Activated T-helper 17 cell treated with anti-CD3 and anti-CD28 coated beads, Interleukin-2, amount 50 U/mL, for 72 hours (primary cell): ENCODE measurements at places on chromosomes 3 and 15.

- no peak for ATAC-seq
Measured at GRCh38 chr15:66763186-66764071, 61.4 kb downstream of the SMAD6 start.

- ATAC-seq = no peak
Measured at GRCh38 chr3:86793786-86794185, 197.2 kb downstream of the VGLL3 start.

DNA sequence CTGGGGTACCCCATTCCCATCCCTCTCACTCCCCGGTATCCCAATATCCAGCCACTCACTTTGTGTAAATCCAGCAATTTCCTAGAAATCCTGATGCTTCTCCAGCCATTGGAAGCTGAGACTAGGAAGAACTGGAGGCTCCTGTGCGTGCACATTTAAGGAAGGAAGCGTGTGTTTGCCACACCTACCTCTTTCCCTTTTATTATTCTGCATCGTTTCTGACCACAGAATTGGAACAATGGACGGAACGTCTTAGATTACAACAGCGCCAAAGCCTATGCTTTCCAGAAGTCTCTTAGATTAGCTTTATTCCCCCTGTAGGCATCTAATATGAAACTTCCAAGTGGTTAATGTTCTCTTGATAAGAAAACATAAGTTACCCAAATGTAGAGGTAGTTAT, 234.8 kb upstream of the TRIM42 start:
- no peak for ATAC-seq

DNA sequence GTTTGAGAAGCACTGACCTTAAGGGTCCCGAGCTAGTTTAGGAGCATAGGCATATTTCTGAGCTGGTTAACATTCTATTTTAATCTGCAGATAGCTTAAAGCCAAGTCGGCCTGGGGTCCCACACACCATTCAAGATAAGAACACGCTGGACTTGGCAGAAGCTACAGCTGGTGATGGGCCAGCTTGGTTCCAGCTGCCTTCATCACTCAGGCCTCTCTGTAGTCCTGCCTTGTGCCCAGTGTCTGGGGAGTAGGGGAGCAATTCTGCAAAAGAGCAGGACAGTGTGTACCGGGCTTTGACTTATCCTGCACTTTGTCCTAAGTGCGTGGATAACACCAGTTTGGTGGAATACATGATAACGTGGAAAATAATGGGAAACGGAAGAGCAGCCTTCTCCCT, 164.5 kb downstream of the MEGF11 start:
- ATAC-seq = no peak

GRCh38 chr3:184566441-184567414, 5.1 kb downstream of the EPHB3 start:
- no peak for ATAC-seq

GRCh38 chr15:87906444-87906843, 350.1 kb downstream of the NTRK3 start:
- ATAC-seq = no peak

GRCh38 chr3:16366581-16366980, 101.6 kb downstream of the OXNAD1 start:
- no peak for ATAC-seq

- ATAC-seq = no peak
Measured at GRCh38 chr3:9402410-9403228, 5.2 kb downstream of the SETD5 start.

- ATAC-seq = no peak
Measured at GRCh38 chr3:52218937-52219650, 6.4 kb downstream of the TLR9 start.

GRCh38 chr3:81339040-81339845, 422.2 kb downstream of the GBE1 start:
- no peak for ATAC-seq

DNA sequence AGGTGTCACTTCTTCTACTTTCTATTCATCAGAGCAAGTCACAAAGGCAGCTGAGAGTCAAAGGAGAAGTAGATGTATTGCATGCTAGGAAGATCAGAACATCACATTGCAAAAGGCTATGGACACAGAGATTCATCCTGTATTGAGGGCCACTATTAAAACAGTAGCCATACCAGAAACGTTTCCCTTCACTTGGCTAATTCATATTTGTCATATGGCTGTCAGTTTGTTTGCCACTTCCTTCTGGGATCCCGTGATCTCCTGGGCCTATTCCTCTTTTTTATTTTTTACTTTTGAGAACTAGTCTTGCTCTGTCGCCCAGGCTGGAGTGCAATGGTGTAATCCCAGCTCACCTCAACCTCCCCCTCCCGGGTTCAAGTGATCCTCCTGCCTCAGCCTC, 184.0 kb upstream of the SATB1 start:
- no peak for ATAC-seq

DNA sequence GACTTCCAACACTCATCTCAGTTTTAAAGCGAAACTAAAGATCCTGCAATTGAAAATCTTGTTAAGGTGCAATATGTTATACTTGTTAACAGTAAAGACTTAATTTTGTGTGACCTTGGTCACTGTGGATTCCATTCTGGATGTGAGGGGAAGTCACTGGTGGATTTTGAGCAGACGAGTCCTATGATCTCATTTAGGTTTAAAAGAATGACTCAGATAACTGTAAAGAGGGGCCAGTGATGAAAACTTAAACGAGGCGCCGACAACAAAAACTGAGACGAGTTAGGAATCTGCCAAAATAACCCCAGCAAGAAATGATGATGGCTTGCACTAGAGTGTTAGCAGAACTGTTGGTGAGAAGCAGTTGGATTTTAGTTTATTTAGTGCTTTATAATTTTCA, 56.5 kb downstream of the LRRC28 start:
- ATAC-seq = no peak

- ATAC-seq = peak; percentile 21
Measured at GRCh38 chr3:188217011-188217463, 63.1 kb downstream of the LPP start.

DNA sequence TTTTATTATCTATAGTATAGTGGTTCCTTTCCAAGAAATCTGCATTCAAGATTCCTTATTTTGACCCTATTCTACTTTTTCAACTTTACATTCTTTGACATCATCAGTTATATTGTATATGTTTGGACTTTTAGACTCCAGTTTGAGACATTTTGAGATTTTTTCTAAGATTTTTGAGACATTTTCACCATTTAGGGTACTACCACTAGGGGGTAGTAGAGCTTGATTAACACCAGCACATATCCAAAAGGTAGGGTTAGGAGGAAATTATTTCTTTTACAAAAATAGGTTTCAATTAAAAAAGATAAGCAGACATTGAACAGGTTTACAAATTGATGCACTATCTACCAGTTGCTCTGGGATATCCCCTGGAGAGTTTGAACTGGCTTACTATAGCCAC, 262.5 kb downstream of the SCAPER start:
- ATAC-seq = no peak

DNA sequence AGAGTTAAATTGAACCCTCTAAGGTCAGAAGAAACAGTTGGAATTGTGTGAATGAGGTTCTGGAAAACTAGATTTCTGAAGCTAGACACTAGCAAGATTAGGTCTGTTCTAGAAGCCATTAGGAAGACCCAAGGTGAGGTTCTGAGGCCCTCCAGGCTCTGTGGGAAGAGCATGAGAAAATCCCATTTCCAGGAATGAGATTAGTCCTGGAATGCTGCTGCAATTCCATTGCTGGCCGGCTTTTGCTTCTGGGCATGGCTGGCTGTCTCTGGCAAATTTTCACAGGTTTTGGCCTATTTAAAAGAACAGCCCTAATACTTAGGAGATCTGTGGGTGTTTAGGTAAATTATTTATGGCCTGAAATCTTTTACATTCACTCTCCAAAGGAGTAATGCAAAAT, 26.9 kb upstream of the PYDC2 start:
- no peak for ATAC-seq

- ATAC-seq = no peak
Measured at GRCh38 chr3:181709537-181710279, 2.0 kb upstream of the SOX2 start.

DNA sequence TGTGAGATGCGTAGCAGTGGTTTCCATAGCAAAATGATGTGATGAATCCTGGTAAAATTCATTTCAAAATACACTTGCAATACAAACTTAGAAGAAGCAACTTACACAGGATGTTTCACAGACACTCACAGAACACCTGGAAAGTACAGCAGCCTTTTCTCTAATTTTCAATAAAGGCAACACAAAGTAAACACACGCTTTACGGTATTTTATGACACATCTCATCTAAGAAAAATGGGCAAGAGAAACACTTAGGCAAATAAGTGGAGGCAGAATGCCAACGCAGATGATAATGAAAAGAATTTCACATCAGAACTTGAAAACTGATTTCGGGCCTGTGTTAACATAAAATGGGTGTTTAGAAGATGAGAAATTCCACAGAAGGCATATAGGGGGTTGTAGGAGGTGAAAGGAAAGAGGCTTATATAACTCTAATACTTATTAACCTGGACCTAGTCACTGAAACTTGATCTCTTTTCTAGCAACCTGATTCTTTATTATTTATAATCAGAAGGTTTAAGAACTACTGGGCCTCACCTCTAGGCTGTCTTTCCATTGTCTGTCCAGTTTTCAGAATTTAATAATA, 25.6 kb upstream of the MAP3K13 start:
- ATAC-seq = no peak

- ATAC-seq = no peak
Measured at GRCh38 chr15:62561059-62561519, 396.0 kb upstream of the C2CD4B start.

DNA sequence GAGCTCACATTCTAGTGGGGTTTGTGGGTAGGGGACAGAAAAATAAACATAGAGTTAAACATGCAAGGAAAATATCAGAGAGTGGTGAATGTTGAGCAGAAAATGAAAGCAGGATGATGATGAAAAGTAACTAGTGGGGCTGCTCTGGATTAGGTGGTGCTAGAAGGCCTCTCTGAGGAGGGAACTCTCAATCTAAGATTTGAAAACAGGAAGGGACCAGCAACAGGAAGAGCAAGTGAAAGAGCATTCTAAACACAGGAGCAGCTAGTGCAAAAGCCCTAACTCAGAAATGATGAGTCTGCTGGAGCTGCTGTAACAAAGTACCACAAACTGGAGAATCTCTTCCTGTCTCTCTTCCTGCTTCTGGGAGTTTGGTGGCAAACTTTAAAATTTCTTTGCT, 468.6 kb upstream of the AGTR1 start:
- ATAC-seq = no peak

- ATAC-seq = peak; percentile 29
Measured at GRCh38 chr3:46368569-46368968, 2.2 kb upstream of the CCR5 start.

GRCh38 chr3:23062582-23062981, 140.5 kb upstream of the UBE2E2 start:
- ATAC-seq = no peak

- ATAC-seq = no peak
Measured at GRCh38 chr15:68498076-68498475, 66.1 kb upstream of the ITGA11 start.

- ATAC-seq = no peak
Measured at GRCh38 chr3:61030469-61031035, 220.7 kb downstream of the FHIT start.

- no peak for ATAC-seq
Measured at GRCh38 chr3:136979684-136980083, 21.9 kb downstream of the IL20RB start.

DNA sequence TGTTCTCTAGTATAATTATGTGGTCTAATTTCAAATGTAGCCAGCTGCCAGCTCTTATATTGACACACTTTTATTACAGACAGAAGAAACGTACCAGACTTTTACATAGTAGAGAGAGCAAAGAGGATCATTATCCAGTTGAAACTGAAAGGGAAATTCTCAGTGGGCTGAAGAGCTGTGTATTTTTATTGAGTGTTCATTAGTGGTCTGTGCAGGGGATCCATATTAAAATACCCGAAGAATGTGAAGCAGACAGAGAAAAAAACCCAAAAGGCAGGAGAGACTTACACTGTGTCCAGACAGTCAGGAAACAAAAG, 41.3 kb downstream of the MYRIP start:
- ATAC-seq = no peak

GRCh38 chr3:124201786-124202185, 209.9 kb upstream of the ROPN1 start:
- no peak for ATAC-seq

GRCh38 chr3:57112206-57112605, 51.7 kb downstream of the SPATA12 start:
- no peak for ATAC-seq

GRCh38 chr15:90141646-90142045, 39.4 kb upstream of the IDH2 start:
- no peak for ATAC-seq

DNA sequence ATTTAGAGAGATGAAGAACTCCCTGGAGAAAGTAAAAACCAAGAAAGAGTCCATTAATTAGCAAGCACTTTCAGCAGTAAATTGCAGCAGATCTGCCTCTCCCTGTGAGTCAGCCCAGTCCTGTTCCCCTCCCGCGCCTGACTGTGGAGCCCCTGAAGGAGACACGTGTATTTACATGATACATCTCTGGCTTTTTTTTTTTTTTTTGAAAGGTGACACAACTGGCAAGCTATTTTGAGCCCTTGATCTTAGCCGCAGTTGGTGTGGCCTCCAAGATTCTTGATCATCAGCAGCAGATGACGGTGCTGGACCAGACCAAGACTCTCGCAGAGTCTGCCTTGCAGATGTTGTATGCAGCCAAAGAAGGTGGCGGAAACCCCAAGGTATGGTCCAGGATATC, 271.8 kb upstream of the TPM1 start:
- ATAC-seq = no peak

DNA sequence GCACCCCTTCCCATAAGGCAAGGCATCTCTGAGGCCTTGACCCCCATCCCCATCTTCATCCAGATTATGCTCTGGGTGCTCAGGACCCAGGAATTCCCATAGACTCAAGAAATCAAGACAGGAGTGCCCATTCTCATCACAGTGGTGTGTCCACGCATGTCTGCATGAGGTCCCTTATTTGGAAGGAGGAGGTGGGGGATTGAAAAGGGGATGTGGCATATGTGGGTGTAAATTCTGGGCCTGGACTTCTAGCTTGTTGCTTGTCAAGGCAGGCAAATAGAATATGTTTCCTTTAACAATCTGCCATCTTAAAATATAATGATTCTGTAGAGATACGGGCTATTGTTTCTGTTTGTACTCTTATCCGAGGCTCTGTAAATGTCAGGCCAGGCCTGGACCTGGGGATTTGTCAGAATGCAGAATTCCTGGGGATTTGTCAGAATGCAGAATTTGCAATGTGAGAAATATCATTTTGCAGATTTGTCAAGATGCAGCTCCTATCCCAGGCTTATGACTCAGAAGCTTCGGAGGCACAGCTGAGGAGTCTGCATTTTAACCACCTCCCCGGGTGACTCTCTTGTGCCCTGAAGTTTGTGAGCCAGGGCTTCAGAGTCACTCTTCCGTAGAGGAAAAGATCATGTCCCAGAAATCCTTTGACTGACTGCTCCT, 157.8 kb downstream of the SV2B start:
- ATAC-seq = no peak

GRCh38 chr15:79933231-79933630, 36.4 kb upstream of the MTHFS start:
- ATAC-seq = no peak

GRCh38 chr3:107285197-107285596, 92.0 kb upstream of the CCDC54 start:
- no peak for ATAC-seq

DNA sequence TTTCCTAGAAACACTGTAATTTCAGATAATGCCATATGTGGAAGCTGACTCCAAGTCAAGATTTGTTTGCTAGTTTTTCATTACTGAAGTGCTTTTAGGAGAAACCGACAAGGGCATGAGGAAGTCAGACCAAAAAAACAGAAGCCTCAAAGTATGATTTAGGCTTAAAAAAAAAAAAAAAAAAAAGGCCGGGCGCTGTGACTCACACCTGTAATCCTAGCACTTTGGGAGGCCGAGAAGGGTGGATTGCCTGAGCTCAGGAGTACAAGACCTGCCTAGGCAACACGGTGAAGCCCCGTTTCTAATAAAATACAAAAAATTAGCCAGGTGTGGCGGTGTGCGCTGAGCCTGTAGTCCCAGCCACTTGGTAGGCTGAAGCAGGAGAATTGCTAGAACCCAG, 11.6 kb downstream of the RPL15 start:
- no peak for ATAC-seq
